ENCODE measurements at places on chromosomes 4 and X.

- DNase-seq = no peak
Measured at GRCh38 chr4:25078523-25078922, 47.8 kb upstream of the LGI2 start.

DNA sequence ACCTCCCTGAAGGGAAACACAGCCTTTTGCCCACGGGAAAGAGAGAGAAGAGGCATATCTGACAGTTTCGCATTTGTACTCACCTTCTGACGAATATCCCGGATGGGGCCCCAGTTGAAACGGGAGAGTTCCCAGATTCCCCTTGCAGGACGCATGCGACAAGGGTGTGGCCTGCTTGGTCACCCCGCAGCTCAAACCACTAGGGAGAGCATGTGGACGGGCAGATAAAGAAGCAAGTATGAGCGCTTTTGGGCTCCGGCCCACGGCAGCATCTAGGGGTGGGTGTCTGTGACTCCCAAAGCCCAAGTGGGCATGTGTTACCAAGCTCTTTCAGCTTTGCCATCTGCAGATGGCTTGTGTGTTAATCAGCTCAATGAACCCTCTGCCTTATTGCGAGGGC lies 70.1 kb upstream of the MED14 start:
- no peak for DNase-seq

GRCh38 chrX:69293776-69294601 lies 128.7 kb upstream of the PJA1 start:
- DNase-seq = no peak

GRCh38 chr4:8652181-8653078 lies 59.9 kb downstream of the CPZ start:
- no peak for DNase-seq

GRCh38 chr4:127503111-127503510 lies 129.6 kb upstream of the INTU start:
- DNase-seq = no peak

- DNase-seq = no peak
Measured at GRCh38 chr4:102272318-102272717, 73.0 kb downstream of the SLC39A8 start.

Data from LoVo (cell line).